GM12891 (cell line): ENCODE measurements at places on chromosomes 5 and 9.
A peak's percentile ranks its signal among the peaks of the same experiment; 100 is the strongest.

- no peak for DNase-seq
These were observed 14.1 kb upstream of the SPARC start for GRCh38 chr5:151700820-151701219.

GRCh38 chr9:115593587-115594091 lies 475.7 kb upstream of the TNC start:
- DNase-seq = peak; percentile 6

DNA sequence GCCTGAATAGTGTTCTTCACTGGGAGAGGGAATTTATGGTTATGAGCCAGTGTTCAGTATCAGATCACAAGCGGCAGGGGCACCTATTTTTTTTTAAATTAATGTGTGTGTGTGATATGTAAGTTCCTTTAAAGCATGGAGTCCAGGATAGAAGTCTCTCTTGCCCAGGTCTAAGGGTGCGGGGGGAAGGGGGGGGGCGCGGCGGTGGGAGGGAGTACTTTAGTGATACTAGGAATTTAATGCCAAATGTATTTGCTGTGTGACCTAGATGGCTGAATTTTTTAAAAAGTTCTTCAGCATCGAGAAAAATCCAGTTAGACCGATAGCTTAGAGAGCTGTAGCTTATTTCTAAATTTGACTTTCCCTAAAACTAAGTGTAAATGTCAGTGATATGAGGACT lies 1.5 kb upstream of the FCHO2 start:
- DNase-seq = no peak

DNA sequence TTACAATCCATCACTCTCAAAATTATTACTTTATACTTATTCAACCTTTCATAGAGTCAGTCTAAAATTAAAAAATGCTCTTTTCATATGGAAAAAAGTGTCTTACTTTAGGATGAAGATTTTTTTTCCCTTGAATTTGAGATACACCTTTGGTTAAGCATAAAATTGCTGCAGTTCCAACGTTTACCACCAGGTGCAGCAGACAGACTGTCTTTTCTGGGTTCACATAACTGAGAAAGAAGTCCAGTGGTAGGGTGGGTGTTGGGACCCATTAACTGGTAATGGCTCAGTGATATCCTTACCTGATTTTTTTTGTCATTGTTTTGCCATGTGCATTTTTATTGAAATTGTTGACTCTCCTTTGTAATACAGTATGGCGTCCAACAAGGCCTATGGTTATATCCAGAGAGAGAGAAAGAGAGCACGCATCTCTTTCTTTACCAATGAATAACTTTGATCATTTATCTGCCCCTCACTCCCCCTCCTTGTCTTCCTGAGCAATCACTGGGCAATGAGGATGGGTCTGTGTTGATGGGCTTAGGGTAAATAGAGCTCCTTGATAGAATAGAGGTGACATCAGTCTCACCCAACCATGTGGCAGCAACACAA lies 98.4 kb downstream of the FBXL7 start:
- DNase-seq = no peak

DNA sequence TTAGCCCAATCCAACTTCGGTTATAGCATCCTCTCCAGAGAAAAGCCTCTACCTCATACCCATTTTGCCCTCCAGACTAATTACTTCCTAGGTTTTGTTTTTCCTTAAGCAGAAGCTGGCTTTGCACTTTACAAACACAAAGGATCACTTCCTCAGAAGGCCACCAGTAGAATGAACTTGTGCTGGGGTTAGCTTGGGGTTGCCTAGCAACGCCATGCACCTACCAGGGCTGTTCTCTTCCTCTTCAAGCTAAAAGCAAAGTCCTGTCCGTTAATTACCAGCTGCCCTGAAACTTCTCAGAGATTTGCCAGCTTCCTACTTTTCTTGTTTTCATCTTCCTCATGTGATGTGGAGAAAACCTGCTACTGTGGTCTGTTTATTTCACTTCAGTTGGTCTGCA lies 132.0 kb upstream of the WWC1 start:
- peak; percentile 46 for DNase-seq

GRCh38 chr5:151222790-151223446 lies 974 bp downstream of the CCDC69 start:
- DNase-seq = peak; percentile 53

DNA sequence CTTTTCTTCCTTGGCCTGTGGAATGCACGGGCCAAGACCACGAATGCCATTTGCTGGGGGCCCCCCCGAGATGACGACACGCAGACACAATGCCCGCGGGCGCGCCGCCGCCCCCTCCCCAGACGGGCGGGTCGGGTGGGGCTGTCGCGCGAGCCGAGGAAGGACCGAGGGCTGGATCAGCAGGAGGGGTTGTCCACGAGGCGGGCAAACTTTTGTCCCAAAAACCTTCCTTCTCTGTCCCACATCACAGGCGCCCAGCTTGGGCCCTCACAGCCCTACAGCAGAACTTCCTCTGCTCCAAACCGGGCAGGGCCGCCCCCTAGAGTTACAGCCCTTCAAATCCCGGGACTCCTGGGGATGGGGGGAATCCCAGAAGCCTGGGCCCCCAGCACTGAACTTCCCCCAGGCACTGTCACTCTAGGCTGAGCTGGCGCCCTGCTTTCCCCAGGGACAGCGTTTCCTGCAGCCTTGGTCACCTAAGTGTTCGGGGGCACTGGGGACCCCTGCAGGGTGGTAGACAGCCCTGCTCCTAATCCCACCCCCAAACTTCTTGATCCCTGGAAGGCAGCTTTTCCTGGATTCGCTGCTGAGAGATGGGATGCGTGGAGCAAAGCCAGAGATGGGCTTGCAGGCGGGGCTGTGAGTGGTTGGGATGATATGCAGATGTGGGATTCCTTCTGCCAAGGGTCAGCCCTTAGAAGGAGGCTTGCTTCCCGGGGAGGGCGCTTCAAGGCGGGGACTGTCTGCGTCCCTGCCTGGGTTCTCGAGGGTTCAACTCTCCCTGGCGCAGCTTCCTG lies 980 bp downstream of the COL5A1 start:
- DNase-seq = no peak

DNA sequence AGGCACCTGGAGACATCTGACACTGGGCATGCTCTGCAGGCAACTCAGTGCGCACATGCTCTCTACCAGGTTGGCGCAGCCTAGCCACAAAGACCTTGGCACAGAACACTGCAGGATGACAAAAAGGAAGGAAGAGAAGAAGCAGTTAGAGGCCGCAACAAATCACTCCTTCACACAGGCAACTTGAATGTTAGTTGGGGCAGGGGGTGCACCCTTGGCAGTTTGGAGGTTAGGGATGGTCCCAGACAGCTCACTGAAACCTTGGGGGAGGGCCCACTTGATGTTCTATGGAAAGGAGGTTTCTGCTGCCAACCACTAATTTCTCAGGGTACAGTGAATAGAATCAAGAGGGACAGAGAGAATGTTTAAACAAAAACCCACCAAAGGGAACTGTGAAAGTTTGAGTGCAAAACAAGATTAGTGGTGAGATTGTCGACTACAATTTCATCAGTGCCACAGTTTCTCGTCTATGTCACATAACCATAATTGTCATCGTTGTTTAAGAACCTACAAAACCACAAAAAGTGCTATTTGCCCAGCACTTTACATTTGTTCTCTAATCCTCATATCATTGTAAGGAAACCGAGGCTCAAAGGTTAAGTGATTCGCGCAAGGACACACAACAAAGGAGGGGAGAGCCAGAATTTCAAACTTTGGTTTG lies 48.7 kb downstream of the FBXW11 start:
- no peak for DNase-seq
